ENCODE measurements at places on chromosomes 2 and 18.
A peak's percentile ranks its signal among the peaks of the same experiment; 100 is the strongest.

DNA sequence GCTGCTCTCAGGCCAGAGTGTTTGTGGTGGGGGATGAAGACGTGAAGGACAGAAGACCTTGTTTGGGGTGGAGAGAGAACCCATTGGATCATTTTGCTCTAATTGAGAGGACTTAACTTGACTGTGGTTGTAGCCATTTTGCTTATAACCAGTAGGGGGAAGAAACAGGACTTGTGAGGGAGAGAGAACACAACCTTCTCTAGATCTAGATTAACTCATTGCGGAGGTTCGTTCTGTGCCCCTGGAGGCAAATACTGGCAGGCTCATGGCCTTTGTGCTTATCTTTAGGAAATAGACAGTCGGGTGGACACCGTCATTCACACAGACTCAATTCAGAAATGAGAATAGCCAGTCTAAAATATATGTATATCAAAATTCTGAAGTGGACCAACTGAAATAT is 147.0 kb upstream of the LHCGR start:
- no peak for DNase-seq

- DNase-seq: no peak
Measured at GRCh38 chr2:192145496-192145895, 49.2 kb downstream of the TMEFF2 start.

DNA sequence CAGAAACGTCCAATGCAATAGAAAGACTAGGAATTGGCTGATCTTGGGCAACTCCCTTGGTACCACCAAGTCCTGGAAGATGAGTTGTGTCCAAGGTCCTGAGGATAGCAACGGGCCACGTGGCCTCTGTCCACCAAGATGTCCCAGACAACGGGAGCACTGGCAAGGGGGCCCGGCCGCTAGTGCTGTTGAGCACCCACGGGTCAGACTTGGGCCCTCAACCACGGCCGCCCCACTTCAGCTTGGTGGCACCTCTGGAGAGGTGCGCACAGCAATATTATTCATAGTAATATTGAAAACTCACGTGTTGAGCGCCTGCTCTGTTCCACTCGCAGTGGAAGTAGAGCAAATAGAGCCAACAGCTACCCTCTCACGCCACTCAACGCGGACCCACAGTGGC is 19.0 kb downstream of the PASK start:
- no peak for DNase-seq

- no peak for DNase-seq
Measured at GRCh38 chr2:10934979-10935350, 23.2 kb downstream of the KCNF1 start.

- DNase-seq: no peak
Measured at GRCh38 chr2:99860720-99861375, 281.5 kb downstream of the AFF3 start.

DNA sequence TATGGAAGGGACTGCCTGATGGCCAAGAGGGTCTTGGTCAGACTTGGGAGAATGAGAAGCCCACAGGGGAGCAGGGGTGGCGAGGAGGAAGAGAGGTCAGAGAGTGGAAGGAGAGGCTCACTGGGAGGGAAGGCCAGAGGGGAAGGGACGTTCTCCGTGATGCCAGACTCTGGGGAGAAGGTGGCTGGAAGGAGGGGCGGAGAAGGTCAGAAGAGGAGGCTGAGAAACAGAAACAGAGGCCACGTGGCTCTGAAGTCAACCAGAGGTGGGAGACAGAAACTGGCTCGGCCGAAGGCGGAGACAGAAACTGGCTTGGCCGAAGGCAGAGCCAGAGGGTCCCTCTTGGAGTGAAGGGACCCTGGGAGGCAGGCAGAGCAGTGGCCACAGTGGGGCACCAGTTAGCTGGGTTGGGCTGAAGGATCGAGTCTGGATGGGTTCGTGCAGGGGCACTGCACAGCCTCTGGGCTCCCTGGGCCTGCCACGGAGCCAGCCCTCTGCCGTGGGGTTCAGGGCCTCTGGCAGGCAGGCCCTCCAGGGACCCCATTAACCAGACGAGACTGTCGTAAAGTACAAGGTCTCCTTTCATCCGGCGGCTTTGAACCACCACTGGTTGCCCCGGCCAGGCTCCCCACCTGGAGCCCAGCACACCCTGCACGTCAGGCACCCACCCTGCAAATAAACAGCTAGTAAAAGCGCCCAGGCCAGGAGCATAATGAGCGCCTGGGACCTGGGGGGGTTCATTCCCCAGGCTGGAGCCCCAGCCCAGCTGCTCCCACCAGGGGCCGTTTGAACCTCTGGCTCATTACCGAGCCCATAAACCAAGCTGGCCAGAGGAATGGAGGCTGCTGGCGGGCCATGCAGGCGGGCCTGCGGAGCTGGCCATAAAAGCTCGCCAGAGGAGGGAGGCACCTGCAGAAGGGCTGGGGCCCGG is 218.8 kb downstream of the DYSF start:
- DNase-seq: no peak

- DNase-seq: no peak
Measured at GRCh38 chr2:43152186-43152585, 74.2 kb downstream of the ZFP36L2 start.

DNA sequence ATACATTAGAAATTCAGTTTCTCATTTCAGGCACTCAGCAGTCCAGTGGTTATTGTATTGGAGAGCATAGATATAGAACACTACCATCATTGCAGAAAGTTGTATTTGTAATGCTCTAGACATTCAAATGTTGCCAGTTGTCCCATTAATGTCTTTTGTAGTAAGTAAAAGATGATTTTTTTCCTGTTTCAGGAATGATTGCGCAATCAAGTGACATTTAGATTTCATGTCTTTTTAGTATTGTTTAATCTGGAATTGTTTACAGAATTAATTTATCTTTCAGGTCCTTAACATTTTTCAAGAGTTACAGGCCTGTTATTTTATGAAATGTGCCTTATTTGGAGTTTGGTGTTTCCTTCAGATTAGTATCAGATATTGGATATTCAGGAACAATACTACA is 134.7 kb downstream of the MSTN start:
- no peak for DNase-seq

- no peak for DNase-seq
Measured at GRCh38 chr18:51097021-51097822, 67.2 kb downstream of the SMAD4 start.

GRCh38 chr2:174023591-174024523 is 58.7 kb upstream of the SP3 start:
- peak; percentile 79 for DNase-seq

GRCh38 chr18:58562999-58563667 is 65.8 kb downstream of the ALPK2 start:
- no peak for DNase-seq

DNA sequence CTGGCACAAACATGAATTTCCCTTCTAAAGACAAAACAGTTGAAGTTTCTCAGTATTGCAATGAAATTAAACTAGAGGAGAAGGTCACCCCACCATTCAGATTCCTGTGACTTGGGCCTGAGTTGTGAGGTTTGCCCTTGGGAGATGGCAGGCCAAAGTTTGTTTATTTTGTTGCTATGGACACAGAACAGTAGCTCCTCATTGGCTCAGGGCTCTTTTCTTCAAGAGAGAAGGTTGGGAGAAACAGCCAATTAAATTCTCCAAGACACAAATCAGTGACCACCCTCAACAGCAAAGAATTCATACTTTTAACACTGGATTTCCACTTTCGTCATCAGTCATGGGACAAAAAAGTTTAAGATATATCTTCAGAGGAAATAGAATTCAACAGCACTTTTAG is at the start of gene FLACC1:
Gene FLACC1, minus strand, starts transcription at position 125 of the 400 bp plus-strand sequence. CDS start 5,941 bp downstream, outside the sequence.
- peak; percentile 48 for DNase-seq

DNA sequence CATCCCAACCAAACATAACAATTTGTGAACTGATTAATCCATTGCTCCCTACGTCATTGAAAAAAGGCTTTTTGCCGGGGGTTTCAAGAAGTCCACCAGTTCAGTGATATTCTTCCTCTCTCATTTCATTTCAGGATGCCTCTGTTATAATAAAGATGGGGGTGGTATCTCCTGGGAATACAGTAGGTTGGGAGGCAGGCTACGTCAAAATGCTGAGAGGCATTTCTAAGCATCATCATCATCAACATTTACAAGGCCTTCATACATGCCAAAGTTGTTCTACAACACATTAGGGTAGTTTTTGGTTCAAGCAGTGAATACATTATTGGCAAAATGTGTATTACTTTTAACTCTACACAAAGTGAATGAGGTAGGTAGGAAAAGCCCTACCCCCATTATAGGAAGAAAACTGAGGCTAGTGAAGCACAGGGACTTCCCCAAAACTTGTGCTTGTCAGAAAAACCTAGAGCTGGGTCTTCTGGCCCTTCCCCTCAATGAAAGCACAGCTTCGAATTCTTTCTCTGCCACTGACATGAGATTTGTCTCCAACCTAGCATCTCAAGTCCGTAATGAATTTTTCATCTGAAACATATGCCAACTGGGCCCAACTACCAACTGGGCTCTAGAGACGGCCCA is 11.3 kb downstream of the OSR1 start:
- DNase-seq: no peak

- DNase-seq: peak; percentile 95
Measured at GRCh38 chr2:47070920-47071824, 83.9 kb downstream of the STPG4 start.

GRCh38 chr2:240814280-240814679 is 5.7 kb downstream of the KIF1A start:
- DNase-seq: no peak

- DNase-seq: peak; percentile 97
Measured at GRCh38 chr18:24075767-24076597, 61.4 kb downstream of the TTC39C start.

- DNase-seq: no peak
Measured at GRCh38 chr2:17646838-17647701, 106.5 kb downstream of the SMC6 start.

GRCh38 chr2:146124741-146125140 is 1604.8 kb upstream of the ZEB2 start:
- no peak for DNase-seq

GRCh38 chr2:23452853-23453420 is 68.0 kb downstream of the KLHL29 start:
- DNase-seq: no peak

- DNase-seq: peak; percentile 39
Measured at GRCh38 chr2:232315049-232315922, 63.3 kb upstream of the ALPP start.

DNA sequence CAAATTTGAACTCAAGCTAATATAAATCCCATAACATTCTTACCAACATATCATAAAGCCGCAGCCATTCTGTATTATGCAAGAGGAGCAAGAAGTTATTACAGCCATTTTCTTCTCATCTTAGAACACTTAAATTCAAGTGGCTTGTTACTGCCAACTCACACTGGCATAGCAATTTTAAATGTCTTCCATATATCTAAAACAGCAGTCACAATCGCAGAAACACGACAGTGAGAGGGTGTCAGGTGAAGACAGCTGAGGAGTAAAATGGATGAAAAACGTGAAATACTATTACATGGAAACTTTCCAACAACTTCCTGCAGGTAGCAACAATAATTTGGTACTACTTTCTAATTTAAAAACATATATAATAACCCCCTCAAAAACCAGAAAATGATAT is 17.9 kb downstream of the PPP3R1 start:
- no peak for DNase-seq

DNA sequence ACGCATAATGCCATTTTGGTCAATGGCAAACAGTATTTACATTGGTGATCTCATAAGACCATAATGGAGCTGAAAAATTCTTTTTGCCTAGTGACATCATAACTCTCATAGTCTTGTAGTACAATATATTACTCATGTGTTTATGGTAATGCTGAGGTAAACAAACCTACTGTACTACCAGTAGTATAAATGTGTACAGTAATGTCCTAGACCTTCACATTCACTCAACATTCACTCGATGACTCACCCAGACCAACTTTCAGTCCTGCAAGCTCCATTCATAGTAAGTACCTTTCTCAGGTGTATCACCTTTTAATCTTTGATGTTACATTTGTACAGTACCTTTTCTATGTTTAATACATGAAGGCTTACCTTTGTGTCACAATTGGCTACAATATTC is 558.2 kb upstream of the PIK3C3 start:
- DNase-seq: no peak

DNA sequence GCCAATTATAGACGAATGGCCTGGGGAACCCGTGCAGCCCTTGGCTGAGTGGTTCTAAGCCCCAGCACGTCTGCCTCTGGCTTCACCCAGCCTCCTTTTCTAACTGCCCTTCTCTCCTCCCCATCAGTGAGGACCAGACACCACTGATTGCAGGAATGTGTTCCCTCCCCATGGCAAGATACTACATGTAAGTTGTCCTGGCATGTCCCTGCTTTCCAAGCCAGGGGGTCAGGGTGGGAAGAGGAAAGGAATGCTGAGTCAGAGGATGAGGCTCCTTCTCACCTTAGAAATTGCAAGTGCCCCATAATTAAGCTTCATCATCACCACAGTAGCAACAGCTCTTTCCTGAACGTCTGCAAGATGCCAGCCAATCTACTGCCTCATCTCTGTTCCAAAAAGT is 4.8 kb downstream of the IL1F10 start:
- no peak for DNase-seq

DNA sequence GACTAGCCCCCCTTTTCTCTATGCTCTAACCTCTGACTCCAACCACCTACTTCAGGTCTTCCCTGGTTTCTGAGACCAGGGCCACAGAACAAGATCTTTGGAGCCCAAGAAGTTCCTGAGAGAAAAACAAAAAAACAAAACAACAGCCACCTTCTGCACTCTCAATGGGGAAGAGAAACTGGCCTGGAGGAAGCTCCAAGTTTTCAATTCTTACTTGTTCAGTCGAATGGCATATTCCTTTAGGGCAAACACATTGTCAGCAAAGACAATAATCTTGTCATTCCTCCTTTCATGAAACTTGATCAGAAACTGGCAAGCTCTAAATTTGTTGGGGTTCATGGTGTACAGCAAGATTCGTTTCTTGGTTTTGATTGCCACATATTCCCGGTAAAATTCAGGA is 15.0 kb downstream of the ERCC3 start:
- no peak for DNase-seq

- DNase-seq: no peak
Measured at GRCh38 chr2:37617119-37617892, 54.1 kb downstream of the CDC42EP3 start.

DNA sequence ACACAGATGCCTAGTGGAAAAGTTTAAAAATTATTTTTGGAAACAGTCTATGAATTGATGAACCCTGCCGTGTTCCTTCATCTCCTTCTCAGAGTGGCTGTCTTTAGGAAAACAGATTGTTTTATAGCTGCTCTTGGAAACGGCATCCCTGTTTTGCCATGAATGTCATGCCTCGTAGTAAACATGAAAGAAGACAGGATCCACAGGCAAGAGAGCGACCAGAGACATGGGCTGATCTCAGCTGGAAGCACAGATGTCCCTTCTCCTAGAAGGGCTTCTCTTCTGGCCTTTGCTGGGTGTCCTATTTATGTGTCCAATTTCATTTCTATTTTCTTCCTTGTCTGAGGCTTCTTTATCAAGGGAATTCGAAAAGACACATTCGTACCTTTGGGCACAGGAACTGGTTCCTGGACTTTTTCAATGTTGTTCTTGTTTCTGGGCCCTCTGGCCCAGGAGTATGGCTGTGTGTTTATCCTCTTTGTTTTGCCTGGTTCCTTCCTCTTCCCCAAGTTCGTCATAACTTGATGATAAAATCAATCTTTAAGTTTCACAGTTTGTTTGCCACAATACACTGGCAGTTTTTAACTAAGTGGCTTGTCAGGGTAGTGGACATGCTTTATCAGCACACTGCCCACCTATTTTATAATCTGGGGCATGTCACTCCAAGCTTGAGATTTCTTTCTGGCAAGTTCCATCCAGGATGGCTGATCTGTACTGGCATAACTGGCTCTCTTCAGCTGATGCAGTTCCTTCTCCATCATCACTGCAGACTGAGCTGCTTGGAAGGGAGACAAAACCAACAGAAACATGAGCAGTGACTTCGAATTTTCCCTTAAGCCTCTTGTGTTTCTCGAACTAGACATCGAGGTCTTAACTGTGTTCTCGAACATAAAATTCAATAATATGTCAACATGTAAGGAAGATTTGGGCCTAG is 63.2 kb upstream of the MGAT4A start:
- no peak for DNase-seq
